Inflammatory macrophage (primary cell): ENCODE measurements at places on chromosomes 3 and 15.

- no peak for DNase-seq
These were observed 9.9 kb downstream of the RBP1 start for GRCh38 chr3:139529662-139530061.

GRCh38 chr15:42331235-42331634 is 28.1 kb upstream of the CAPN3 start:
- DNase-seq, result no peak

GRCh38 chr3:44444437-44444836 is 33.0 kb downstream of the ZNF445 start:
- DNase-seq, result no peak

GRCh38 chr15:61029082-61029481 is 200.0 kb downstream of the RORA start:
- DNase-seq, result no peak

GRCh38 chr3:72210261-72210660 is 425.3 kb upstream of the PROK2 start:
- no peak for DNase-seq

- DNase-seq, result no peak
These were observed 6.4 kb downstream of the ITGA11 start for GRCh38 chr15:68425428-68426060.

- no peak for DNase-seq
These were observed 87.7 kb upstream of the MNS1 start for GRCh38 chr15:56552659-56553058.

DNA sequence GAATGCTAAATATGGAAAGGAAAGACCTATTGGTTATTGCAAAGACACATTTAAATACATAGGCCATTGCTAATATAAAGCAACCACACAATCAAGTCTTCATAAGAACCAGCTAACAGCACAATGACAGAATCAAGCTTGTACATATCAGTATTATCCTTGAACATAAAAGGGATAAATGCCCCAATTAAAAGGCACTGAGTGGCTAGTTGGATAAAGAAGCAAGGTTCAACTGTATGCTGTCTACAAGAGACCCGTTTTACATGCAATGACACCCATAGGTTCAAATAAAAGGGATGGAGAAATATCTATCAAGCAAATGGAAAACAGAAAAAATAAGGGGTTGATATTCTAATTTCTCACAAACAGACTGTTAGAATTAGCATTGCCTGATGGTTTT is 706.1 kb downstream of the EPHA3 start:
- no peak for DNase-seq

DNA sequence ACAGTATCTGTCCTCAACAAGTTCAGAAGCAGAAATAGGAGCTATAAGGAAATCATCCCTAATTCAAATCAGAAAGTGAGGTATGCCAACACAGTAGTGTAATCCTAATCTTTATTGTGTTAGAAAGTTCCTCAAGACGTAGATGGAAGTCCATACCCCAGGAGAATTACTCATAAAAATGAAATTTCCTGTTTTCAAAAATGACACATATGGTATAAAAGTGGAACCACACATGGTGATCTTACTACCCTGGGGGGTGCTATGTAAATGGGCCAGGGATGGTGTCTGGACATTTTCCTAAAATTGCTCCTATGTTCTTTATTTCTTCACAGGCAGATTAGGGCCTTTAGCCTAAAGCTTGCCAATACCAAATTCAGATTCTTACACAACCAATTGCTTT is 204.1 kb downstream of the ARRDC4 start:
- peak; percentile 50 for DNase-seq

- peak; percentile 77 for DNase-seq
These were observed 33.2 kb downstream of the MKRN2 start for GRCh38 chr3:12590096-12590495.

DNA sequence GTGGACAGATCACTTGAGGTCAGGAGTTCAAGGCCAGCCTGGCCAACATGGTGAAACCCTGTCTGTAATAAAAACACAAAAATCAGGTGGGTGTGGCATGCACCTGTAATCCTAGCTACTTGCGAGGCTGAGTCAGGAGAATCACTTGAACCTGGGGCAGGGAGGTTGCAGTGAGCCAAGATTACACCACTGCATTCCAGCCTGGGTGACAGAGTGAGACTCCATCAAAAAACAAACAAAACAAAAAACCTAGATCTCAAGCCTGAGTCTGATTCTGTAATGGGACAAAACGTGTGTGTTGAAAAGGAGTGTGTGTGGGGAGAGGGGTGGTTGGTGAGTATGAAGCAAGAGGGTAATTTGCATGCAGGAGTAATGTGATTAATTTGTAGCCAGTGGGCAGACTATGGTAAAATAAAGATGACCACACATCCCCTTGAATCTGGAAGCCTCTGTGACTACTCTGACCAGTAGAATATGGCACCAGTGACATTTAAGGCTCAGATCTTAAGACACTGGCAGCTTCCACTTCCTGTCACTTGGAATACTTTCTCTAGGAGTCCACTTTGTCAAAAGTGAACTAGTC is 18.4 kb upstream of the OPA1 start:
- DNase-seq, result no peak

DNA sequence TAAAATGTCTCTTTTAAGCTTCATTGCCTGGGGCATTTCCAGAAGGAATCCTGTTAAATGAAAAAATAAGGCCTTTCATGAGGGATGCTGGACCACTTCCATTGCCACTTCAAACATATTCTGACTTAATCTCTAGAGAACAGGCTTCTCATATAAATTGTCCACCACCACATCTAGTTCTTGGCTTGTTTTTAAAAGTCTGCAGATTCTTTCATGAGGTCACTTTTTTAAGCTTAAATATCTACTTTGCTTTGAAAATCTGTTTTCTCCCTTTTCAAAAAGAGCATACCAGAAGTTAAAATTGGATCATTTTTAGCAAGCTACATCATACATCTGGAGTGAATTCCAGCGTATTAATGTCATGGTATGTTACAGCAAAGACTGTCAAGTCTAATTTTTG is 131.6 kb downstream of the C3orf70 start:
- DNase-seq, result no peak

DNA sequence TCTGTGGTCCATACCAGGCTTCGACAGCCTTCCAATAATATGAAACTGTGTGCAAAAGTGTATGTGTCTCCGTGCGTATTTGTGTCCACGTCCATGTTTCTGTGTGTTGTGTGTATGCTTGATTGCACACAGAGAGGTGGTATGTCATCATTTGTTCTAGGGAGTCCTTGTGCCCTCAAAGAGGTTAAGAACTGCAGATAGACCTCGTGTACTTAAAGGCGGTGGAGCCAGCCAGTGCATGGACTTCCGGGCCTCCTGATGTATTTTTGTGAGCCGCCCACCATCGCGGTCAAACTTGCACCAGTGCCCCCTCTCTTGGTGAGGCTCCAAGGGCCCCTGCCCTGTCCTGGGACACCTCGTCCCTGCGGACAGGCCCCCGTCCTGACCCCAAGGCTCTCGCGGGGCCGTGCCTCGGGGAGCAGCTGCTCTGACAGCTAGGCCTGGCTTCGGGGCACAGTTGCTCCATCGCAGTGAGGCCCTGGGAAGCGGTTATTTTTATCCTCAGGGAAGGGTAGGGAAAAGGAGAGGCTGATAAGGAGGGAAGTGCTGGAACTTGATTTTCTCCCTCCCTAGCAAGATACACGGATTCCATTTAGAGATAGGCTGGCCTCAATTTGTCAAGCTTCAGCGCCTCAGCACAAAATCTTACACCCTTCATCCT is 1.2 kb upstream of the RYK start:
- no peak for DNase-seq

- peak; percentile 38 for DNase-seq
These were observed 25.0 kb downstream of the MCCC1 start for GRCh38 chr3:183074261-183074660.

DNA sequence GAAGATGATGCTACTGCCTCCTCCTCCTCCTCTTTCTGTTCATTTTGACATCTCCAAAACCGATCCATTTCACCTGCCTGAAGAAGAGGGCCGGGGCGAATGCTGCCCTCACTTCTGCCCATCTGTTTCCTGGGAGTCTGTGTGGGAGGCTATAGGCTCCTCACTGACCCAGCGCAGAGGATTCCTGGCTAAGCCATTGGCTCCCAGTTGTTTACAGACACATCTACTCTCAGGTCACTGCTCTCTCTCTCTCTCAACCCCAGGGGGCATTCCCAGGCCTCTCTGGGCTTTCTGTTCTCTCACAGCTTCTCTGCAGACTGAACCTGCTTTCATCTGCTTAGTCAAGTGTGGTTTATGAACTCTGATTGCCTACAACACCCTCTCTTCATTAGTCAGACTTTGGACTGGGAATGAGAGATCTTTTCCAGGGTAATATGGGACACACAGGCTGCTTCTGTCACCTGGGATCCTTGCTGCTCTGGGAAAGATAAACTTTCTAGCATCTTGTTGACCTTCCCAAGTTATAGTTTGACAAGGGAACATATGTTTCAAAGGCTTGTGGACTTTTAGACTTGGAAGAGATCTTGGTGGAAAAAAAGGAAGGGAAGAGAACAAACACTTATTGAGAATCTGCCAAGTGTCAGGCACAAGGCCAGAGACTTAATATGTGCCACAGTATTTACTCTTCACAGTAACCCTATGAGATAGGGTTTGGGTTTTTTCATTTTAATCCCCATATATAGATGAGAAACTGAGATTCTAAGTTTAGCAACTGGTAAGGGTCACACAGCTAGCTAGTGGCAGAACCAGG is 30.2 kb upstream of the USP3 start:
- DNase-seq, result no peak

GRCh38 chr3:107988460-107989175 is 102.2 kb downstream of the CD47 start:
- DNase-seq, result peak; percentile 59

GRCh38 chr3:183264268-183264667 is 11.2 kb downstream of the B3GNT5 start:
- peak; percentile 40 for DNase-seq

DNA sequence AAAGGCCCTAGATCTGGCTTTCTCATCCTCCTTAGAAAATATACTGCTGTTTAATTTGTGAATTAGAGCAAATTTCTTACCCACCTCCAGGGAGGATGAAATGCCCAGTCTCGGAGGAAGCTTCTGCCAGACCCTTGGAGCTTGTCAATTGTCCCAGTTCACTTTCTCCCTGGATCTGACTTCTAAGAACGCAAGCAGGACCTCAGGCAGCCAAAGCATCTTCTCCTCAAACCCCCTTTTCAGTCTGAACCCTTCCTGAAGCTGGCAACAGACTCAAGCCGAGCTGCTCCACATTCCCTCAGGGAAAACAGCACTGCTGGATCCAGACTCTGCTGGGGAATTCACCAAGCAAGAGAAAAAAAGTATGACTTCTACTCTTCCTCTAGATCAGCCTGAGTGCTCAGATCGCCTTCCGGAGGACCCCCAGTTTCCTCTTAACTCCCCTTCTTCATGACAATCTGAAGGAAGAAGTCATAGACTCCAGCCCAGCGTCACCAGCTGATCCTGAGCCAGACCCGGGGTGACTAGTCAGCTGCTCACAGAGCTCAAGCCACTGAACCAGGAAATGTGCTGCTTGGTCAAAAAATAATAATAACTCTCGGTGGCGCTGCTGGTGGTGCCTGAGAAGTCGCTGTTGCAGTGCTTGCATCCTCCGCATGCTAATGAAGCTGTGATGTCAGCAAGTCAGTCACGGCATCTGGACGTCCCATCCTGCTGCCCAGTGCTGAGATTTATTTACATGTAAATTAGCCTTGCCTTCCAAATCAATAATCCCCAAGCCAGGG is at the start of gene PRICKLE2:
PRICKLE2 (minus strand) TSS at position 641 of the 785 bp plus-strand sequence. CDS start 26,539 bp downstream, outside the sequence.
- DNase-seq, result peak; percentile 12

DNA sequence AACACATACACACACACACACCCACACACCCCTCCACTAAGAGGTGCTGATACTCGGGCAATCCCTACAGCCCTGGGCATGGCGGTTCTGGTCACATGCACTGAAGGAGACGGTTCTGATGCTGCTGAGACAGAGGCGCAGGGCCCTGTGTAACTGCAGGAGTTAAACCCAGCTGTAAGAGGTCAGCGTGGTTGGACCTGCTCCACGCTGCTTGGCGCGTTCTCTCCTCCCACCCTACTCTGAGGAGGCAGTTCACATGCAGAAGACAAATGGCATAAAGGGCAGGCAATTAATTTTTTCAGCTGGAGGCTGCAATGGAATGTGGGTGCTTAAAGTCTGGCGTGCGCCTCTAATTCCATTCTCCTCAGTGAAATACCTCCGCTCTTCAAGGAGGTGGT is 35.2 kb downstream of the GRK7 start:
- DNase-seq, result no peak

DNA sequence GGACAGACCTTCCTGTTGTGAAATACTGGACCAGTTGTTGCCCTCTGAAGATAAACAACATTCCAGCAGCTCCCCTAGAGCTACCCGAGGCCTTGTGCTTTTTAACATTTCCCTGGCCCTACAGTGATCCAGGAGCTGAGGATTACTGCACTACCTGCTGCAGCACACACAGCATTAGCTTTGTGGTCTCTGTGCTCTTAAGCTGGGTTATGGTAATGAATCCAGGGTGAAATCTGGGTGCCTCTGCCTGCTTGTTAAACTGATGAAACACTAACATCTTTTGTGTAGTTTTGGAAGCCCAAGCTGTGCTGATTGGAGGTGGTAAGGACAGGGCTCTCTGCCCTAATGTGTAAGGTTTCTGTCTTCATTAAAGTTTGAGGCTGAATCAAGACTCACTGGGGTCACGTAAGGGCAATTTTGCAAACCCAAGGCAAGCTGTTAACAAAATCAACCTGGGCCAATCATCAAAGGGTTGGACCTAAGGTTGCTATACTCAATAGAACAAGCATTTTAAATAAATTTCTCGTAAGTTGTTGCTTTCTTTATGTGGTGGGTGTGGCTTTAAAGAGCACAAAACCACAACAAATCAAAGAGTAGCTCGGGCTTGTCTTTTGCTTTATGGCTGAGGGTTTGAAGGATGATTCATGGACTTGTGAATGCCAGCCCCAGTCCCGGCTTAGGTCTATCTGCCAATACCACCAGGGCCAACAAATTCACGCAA is 183.9 kb downstream of the TPRG1 start:
- no peak for DNase-seq

DNA sequence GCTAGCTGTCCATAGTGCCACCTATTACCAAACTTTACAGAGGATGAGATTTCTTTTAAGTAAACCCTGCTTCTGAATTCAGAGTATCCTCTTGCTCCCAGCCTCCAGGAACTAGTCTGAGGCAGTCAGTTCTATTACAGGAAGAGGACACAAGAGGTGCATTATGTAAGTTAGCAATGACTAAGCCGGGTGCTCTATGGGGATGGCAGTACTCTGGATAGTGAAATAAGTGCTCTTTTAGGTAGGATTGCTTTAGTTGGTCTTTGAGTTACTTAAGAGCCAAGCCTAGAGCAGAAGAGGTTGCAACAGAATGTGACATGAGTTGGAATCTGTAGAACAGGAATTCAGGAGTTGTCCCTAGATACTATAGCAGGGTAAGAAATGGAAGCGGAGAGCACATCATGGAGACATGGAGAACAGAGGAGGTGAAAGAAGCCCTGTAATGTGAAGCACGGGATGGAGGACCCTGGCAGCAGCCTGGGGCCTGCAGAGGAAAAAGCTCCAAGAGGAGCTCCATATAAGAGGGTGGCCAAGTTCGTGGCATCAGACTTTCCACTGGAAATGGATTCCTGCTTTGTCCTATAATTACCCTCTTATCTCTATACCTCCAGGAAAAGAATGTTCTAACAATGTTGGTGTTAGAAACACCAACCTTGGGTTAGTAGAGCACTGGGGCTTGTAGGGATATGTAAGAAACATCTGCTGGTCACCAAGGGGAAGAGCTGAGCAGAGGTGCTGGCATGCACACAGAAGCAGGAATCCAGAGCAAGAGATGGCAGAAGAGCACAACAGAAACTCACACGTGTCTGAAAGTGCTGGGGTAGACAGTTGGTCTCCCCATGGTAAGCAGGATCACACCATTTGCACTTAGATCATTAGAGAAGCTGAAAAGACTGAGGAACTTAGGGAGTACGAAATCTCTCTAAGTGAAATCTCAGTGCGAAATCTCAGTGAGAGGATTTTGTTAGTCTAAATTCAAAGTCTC is 851.1 kb downstream of the FHIT start:
- peak; percentile 50 for DNase-seq

- no peak for DNase-seq
These were observed 164.5 kb downstream of the VGLL4 start for GRCh38 chr3:11479221-11479620.
